ENCODE measurements at places on chromosomes 3 and 15.

DNA sequence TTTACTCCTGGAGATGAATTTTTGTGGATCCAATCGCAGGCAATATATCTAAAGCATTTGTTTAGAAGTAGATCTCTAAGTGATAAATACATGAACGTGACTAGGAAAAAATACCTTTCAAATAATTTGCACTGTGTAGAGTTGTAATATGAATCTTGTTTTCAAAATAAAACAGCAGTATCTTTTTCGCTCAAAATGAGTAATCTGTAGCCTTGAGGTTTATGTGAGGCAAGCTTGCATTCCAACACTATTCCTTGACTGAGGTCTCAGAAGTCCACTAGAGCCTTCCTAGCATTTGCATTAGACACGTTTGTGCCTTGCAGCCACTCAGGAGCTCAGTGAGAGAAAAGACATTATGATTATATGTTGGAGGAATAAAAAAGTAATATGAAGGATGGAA is 138.3 kb upstream of the ROBO1 start:
- DNase-seq = no peak

GRCh38 chr3:188954590-188955208 is 217.1 kb upstream of the TPRG1 start:
- peak; percentile 40 for DNase-seq

DNA sequence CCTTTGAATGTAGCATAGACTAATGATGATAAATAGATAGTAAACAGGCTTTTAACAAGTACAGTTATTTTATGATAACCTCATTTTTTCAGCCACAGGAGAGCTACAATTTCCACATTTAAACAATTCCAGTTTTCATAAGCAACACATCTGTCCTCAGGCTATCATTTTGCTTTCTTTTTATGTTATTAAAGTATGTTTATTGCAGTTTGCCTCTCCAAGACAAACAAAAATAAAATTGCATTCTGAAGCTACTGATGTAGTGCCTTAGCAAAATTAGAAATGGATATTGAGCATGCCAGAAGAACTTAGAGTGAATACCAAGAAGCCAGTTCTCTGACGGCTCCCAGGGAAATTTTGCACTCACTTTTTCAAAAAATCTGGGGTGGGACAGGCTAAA is 140.6 kb upstream of the ABHD17C start:
- DNase-seq = no peak

- DNase-seq = no peak
Measured at GRCh38 chr3:197495059-197495455, 60.7 kb downstream of the BDH1 start.

GRCh38 chr3:22495241-22495640 is 707.9 kb upstream of the UBE2E2 start:
- no peak for DNase-seq

- no peak for DNase-seq
Measured at GRCh38 chr3:20028905-20029331, 11.3 kb upstream of the KAT2B start.

DNA sequence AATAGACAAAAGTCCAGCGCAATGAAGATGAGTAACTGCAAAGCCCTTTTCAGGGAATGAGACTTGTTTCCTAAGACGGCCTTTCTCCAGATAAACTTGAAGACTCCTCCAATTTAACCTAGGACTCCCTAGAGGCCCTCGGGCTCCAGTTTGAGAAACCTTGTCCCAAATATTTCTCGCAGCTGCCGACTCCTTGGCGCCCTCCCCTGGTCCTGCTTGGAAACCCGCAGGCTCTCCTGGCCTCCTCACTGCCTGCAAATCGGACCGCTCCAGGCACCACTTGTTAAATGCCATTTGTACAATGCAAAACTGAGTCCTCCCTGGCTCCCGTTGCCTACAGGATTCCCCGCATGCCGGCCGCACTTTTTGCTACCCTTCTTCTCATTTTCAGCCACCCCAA is 36.8 kb downstream of the MUC4 start:
- no peak for DNase-seq

GRCh38 chr3:192207651-192208050 is 519.7 kb downstream of the FGF12 start:
- DNase-seq = no peak

DNA sequence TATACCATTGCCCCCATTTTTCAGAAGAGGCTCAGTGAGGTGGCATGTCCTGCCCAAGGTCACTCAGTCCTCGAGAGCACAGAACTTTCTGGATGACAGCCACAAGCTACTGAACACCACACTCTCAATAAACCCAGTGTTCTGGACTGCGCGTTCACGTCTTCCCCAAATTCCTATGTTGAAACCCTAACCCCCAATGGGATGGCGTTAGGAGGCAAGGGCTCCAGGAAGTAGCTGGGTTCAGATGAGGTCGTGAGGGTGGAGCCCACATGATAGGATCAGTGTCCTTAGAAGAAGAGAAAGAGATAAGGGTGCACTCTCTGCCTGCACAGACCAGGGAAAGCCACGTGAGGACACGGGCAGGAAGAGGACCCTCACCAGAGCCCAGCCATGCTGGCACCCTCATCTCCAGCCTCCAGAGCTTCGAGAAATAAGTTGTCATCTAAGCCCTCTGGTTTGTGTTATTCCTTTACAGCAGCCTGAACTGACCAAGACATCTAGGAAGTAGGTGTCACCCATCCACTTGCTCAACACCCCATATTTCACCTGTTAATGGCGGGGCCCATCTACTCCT is 324.0 kb downstream of the UACA start:
- DNase-seq = no peak
